ENCODE measurements at places on chromosomes 5 and 9.

- no peak for DNase-seq
Observed at GRCh38 chr9:6600006-6600405, 45.5 kb downstream of the GLDC start.

- peak; percentile 96 for DNase-seq
Observed at GRCh38 chr5:65394087-65394486, 87.6 kb downstream of the ADAMTS6 start.

- DNase-seq, result peak; percentile 27
Observed at GRCh38 chr5:154178661-154179060, 11.9 kb upstream of the GALNT10 start.

DNA sequence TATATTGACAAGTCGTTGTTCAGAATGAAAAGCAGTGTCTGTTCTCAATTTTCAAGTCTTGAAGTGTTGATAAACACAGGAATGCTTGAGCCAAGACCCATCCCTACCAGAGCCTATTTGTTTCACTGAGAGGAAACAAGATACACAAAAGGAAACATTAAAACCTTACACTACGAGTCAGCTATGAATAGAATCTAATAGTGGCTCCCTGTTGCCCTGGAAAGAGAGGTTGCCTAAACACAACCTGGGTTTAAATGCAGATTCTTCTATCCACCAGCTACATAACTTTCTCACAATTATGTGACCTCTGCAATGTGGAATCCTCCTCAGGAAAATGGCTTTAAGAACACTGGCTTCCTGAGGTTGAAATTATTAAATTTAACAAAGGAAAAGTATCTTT, 29.1 kb upstream of the BNC2 start:
- peak; percentile 46 for DNase-seq

- no peak for DNase-seq
Observed at GRCh38 chr9:28120184-28120583, 546.9 kb upstream of the C9orf72 start.

DNA sequence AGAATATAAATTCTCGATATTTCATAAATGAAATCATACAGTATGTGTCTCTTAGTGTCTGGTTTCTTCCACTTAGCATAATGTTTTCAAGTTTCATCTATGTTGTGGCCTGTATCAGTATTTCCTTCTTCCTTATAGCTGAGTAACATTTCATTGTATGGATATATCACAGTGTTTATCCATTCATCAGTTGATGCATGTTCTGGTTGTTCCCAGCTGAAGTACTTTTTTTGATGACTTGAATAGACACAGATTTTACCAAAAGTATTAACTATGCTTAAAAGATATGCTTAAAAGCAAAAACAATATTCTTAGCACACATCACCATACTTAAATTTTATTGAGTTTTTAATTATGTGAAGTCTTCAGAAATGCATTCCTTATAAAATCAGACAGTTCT, 12.7 kb downstream of the RAB14 start:
- DNase-seq, result no peak

DNA sequence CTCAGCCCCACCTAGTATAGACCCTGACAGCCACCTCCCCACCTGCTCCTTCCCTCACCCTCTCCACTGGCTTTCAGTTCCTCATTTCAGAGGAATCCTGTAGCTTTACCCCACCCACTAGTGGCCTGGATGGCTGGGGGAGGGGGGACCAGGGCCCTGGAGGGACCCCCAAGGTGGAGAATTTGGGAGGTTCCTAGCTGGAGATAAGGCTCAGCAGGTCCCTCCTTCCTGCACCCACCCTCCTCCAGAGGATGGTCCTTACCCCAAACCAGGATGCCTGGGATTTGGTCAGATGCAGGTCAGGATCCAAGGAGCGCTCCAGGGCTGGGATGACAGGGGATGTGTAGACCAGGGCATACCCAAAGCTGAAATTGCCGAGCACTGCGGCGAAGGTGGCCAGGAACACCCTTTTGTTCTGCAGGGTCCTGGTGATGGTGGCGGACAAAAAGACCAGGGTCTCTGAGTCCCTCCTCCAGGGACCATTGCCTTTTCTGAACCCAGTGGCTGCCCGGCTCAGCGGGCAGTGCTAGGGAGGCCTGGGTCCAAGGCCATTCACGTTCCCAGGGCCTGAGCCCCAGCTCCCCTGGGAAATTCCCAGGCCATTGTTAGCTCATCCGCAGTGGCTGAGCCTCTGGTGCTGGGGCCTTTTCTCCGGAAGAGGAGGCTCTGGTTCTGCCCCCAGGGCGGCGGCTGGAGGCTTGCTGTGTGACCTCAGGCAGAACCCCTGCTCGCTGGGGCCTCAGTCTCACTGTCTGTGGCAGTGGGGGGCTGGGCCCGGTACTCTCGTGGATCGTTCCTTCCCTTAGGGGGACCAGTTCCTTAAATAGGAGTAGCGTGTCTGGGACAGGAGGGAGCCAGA, 678 bp downstream of the SLC2A6 start:
- peak; percentile 67 for DNase-seq

DNA sequence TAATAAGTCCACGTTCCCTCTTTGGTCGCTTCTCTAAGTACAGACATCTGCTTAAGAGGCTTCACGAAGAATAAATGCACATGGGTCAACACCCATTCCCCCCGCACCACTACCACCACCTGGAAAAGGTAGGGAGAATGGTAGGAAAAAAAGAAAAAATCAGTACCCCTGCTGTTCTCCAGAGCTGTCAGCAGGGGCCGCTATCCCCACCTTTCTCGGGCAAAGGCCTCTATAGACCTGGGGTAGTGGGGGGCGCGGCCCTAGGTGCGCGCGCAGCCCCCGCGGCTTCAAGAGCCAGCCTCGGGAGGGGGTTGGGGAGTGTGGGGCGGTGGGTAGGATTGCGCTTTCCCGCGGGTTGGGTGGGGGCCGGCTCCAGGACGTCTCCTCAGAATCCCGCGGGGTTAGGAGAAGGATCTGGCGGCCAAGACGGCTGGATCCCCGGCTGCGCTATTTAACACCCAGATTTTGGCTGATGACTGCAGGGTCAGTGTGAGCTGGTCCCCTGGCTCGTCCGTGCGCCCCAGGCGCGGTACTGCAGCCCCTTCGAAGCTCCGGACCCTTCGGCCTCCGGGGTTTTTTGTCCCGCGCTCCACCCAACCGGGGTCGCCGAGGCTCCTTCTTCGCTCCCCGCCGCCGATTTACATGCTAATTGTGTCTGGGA, 1.6 kb upstream of the SEMA6A start:
- peak; percentile 49 for DNase-seq

DNA sequence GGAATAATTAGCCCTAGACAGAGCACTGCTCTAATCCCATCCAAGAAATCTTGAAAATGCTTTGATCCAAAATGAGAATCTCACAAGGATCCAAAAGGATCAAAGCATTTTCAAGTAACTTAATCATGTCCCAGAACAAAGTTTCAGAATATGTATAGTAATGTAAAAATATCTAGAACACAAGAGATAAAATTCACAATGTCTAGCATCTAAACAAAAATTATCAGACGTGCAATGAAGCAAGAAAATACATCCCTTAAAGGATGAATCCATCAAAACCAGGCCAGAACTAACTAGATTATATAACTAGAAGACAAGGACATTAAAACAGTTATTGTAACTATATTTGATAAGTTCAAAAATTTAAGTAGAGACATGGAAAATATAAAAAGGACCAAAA, 69.3 kb downstream of the INIP start:
- no peak for DNase-seq

GRCh38 chr5:133423618-133424282, 188.6 kb downstream of the FSTL4 start:
- peak; percentile 41 for DNase-seq
